ENCODE measurements at places on chromosomes 6 and 20.

DNA sequence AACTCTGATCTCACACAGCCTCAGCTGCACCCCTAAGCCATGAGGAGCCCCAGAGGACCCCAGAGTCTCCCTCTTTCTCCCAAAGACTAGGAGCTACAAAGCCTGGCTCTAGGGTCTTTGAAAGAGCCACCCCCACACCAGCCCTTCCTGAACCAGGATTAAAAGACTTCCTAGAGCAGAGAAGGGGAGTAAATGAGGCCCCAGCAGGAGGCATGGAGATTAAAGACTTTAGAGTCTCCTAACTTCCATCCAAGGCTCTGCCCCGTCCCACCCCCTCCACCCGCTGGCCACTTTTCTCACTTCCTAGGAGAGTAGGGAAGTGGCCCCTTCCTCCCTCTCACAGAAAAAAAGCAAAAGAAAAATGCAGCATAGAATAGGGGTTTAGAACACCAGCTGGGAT is 1.7 kb downstream of the PREX1 start:
- DNase-seq: no peak

DNA sequence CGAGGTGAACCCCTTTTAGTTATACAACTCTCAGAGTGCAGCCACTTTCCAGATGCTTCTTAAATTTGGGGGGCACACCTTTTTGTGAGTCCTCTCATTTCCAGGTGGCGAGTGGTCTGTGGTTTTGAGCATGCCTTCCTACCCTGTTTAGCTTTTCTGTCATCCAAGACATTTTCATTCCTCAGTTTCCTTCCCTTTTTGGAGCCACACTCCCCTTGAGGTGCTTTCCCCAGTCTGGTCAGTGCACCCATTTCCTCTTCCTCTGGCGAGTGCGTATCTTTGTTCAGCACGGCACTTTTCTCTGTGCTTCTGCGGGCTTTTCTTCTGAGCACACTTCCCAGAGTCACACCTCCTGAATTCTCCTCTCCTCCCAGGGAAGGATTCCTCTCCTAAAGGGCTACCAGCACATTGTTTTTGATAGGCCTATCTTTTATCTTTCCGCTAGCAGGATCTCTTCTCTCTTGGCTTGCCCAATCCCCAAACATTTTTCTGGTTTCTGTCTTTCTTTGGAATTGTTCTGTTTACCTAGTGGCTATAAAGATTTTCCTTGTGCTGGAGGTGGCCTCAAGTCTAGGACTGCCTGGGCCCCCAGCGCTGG is 1.4 kb downstream of the PHF20 start:
- no peak for DNase-seq

GRCh38 chr6:36716476-36717093 is 19.0 kb downstream of the RAB44 start:
- DNase-seq: no peak

DNA sequence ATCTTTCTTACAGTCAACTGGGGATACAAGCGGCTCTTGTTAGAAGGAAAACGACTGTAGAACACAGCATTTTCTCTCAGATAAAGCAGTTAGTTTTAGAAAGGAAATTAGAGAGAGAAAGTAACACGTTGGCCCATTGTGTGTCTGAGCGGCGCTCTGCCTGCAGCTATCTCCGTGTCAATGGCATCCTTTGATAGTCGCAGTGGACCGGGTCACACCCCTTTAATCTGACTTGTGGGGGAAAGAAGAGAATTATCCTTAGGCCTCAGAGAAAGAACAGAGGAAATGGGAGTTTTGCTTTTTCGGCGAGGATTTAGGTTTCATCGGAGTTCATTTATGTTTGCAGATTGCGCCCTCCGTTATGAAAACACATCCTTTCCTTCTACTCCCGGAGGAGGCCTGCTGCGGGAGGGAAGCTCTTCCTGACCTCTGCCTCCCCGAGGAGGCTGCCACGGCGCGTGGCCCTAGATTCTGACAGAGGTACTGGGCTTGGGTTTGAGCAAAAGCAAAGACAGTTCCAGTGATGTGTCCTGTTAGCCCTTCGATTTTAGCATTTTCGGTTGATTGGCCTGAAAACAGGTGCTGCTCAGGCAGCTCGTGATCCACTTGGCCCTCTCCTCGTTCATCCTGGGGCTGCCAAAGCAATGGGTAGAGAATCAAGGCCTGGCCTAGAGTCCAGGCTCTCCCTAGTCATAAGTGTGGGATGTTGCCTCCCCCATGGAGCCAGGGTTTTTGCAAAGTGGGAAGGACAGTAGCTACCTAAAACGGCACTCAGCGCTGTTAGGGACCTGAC is 74.9 kb downstream of the ZDHHC14 start:
- DNase-seq: no peak

DNA sequence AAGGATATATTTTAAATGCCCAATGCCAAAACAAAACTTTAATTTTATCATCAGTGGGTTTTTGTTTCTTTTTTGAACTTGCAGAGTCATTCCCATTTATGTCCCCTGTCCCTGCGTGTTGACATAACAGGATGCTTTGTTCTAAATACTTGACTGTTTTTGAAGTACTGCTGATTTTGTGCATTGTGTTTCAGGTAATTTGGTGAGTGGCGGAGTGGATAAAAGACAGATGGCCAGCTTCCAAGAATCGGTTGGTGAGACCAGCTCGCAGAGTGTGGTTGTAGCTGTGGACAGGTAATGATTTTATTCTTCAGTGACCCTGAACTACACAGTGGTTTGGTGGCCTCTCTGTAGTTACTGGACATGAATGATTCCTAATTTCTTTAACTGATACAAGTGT is 50.5 kb upstream of the CSE1L start:
- DNase-seq: no peak

DNA sequence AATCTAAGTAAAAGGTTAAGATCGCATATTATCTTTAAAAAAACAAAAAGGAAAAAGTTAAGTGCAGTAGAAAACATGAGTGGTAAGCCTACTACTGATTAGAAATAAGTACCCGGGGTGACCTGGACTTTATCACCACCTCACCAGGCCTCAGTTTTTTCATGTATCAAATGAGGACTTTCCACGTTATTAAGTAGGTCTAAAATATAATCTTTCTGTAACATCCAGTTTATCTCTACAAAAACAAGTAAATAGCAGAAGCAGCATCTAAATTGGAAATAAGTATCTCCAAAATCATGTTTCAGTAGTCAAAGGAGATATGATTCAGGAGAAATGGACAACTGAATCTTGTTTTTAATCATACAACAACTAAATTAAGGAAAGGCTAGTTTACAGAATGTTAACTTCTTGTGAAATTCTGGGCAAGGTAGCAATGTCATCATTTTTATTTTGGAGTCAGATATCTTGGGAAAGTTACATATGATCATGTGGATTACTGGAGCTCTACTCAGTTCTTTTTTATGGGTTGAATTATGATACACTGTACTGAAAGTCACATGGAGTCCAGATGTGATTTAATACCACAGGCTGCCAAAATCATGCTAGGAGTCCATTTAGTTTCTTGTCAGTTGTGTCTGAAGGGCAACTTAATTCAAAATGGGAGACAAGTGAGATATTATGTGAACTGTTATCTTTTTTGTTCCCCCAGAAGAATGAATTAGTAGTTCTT is 114.7 kb upstream of the PRL start:
- no peak for DNase-seq

DNA sequence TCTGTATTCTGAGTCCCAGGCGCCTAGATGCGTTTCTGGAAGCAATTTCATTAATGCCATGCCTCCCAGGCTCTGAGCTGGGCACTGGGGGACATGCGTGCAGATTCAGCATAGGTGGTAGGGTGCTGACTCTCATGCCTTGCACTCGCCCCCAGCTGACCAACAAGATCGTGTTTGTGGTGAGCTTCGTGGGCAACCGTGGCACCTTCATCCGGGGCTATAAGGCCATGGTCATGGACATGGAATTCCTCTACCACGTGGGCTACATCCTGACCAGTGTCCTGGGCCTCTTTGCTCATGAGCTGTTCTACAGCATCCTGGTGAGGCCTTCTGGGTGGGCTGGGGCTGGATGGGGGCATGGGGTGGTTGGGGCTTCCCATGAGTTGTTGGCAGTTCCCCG is 21.6 kb downstream of the UQCC2 start:
- no peak for DNase-seq

Measured in activated CD8-positive, alpha-beta memory T cell treated with anti-CD3 and anti-CD28 coated beads for 48 hours (primary cell).